ENCODE measurements at places on chromosomes 7 and 10.

- H3K4me3 ChIP-seq, result no peak overlapping the region
- H3K27ac ChIP-seq, result no peak overlapping the region
- no peaks in the 10 kb centered on the region for H3K36me3 ChIP-seq
- no peak for DNase-seq
- no peaks in the 10 kb centered on the region for H3K27me3 ChIP-seq
Observed at GRCh38 chr7:135943134-135943879, 33.9 kb downstream of the MTPN start.

GRCh38 chr10:117942226-117942625 is 104.5 kb downstream of the RAB11FIP2 start:
- no peak overlapping the region for H3K27ac ChIP-seq
- no peaks in the 10 kb centered on the region for H3K36me3 ChIP-seq
- H3K27me3 ChIP-seq, result no peaks in the 10 kb centered on the region
- H3K4me3 ChIP-seq, result no peak overlapping the region
- no peak for DNase-seq
- H3K4me1 ChIP-seq, result peaks cover 7% of the 10 kb centered on the region

GRCh38 chr7:44448922-44449583 is 41.4 kb downstream of the NUDCD3 start:
- no peak for DNase-seq
- H3K36me3 ChIP-seq, result no peaks in the 10 kb centered on the region
- no peaks in the 10 kb centered on the region for H3K4me1 ChIP-seq

DNA sequence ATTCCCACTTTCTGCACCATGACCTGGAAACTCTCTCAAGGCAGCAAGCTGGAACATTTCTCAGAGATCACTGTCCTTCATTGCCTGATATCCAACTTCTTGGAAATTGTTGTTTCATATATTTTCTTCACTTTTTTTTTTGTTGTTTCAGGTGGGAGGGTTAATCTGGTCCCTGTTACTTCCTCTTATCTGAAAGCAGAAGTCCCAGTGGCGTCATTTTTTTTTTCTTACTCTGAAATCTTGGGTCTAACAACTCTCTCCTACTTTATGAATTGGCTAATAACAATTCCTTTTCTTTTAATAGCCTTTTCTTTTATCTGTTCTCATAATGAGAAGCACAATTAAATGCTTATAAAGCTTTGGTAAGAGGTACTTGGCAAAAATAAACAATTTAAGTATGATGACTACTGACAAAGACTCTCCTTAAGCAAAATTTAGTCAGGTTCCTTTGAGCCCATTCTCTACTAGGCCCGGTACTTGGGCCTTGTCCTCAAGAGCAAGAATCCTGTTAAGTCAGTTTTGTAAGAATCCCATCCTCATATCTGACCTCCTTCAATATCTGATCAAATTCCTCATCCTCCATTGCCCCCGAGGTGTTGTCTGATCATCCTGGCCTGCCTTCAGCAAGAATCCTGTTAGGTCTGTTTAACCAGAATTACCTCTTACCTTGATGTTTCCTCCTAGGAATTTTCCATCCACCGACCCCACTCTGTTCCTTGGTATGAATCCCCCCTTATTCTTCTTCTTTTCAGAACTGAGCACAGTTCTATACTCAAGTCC is 11.5 kb upstream of the CC2D2B start:
- no peak for DNase-seq
- peaks cover 11% of the 10 kb centered on the region for H3K36me3 ChIP-seq
- no peak overlapping the region for H3K27ac ChIP-seq
- no peak overlapping the region for H3K4me3 ChIP-seq
- H3K4me1 ChIP-seq, result no peaks in the 10 kb centered on the region

DNA sequence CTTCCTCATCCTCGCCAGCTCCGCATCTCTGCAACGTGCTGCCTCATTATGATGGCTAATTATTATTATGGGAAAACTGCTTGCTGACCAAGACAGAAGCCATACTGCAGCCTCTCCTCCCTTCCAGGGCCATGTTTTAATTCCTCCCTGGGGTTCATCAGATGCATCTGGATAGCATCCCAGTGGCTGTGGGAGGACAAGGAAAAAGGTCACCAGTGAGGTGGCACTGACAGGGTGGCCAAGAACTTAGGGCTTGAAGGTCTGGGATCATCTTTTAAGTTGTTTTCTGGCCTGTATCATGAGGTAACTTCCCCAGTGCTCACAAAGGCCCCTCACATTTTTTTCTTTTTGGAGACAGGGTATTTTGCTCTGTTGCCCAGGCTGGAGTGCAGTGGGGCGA is 39.6 kb downstream of the KCNH2 start:
- DNase-seq, result no peak
- H3K36me3 ChIP-seq, result no peaks in the 10 kb centered on the region
- peaks cover 8% of the 10 kb centered on the region for H3K4me1 ChIP-seq
- H3K4me3 ChIP-seq, result no peak overlapping the region
- H3K27ac ChIP-seq, result no peak overlapping the region

GRCh38 chr7:80731281-80731680 is 92.8 kb downstream of the CD36 start:
- no peaks in the 10 kb centered on the region for H3K27me3 ChIP-seq

- H3K27me3 ChIP-seq, result no peaks in the 10 kb centered on the region
- DNase-seq, result no peak
- no peak overlapping the region for H3K27ac ChIP-seq
- H3K36me3 ChIP-seq, result no peaks in the 10 kb centered on the region
- no peak overlapping the region for H3K4me3 ChIP-seq
Observed at GRCh38 chr7:69847921-69848612, 249.8 kb downstream of the AUTS2 start.

GRCh38 chr7:95886501-95887090 is 114.2 kb downstream of the DYNC1I1 start:
- H3K27ac ChIP-seq, result no peak overlapping the region
- DNase-seq, result no peak
- no peaks in the 10 kb centered on the region for H3K36me3 ChIP-seq
- no peaks in the 10 kb centered on the region for H3K4me1 ChIP-seq
- no peak overlapping the region for H3K4me3 ChIP-seq

DNA sequence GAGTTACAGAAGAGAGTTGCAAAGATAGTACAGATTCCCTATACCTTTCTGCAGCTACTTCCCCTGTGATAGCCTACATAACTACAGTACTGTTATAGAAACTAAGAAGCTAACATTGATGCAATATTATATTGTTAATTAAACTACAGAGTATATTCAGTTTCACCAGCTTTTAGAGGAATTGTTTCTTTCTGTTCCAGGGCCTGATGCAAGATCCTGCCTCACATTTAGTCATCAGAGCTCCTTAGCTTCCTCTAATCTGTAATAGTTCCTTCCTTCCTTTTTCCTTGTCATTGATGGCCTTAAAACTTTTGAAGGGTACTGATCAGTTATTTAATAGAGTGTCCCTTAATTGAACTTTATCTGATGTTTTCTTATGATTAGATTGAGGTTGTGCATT is 56.8 kb downstream of the SDHAF3 start:
- H3K36me3 ChIP-seq, result no peaks in the 10 kb centered on the region
- no peaks in the 10 kb centered on the region for H3K4me1 ChIP-seq
- H3K27ac ChIP-seq, result no peak overlapping the region
- H3K27me3 ChIP-seq, result no peaks in the 10 kb centered on the region
- no peak for DNase-seq
- H3K4me3 ChIP-seq, result no peak overlapping the region

Measured in neural progenitor cell (in vitro differentiated cells).